ENCODE measurements at places on chromosomes 16 and 17.
A peak's percentile ranks its signal among the peaks of the same experiment; 100 is the strongest.

DNA sequence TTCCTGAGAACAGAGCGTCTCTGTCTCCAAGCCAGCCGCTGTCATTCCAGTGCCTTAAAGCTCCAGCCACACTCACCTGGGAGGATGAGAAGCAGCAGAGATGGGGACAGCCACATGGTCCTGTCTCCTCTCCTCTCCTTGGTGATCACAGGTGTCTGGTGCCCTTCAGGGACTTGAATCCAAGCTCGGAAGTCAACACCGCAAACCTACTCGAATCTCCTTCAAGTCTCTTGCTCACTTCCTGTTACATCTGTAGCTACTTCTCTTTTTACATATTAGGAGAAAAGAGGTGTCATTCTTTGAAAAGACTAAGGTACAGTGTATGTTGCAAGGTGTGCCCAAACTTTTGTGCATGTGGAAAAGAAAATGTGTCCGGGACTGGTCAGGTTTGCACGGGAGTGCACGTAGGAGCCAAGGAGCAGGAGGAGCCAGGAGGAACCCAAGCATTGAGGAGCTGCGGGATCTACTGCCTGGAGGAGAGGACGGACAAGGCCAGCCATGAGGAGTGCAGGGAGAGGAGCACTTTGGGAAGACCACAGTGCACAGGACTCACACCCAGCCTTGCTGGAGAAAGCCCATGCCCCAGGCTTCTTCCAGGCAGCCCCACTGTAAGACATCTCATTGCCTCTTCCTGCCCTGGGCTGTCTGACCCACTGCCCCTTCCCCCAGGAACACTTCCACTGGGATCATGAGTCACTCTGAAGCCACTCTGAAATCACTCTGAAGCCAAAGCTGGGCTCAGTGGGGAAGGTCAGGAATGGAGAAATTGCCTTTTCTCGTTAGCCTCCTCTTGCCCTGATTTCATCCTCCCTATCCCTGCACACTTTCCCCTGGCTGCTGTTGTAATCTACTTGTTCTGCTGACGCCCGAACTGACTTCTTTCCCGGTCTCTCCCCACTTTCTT is at the start of gene CD300LD:
TSS of gene CD300LD (minus strand) at position 197 of the 904 bp plus-strand sequence. CDS start at position 116, 81 bp downstream.
- DNase-seq = no peak

DNA sequence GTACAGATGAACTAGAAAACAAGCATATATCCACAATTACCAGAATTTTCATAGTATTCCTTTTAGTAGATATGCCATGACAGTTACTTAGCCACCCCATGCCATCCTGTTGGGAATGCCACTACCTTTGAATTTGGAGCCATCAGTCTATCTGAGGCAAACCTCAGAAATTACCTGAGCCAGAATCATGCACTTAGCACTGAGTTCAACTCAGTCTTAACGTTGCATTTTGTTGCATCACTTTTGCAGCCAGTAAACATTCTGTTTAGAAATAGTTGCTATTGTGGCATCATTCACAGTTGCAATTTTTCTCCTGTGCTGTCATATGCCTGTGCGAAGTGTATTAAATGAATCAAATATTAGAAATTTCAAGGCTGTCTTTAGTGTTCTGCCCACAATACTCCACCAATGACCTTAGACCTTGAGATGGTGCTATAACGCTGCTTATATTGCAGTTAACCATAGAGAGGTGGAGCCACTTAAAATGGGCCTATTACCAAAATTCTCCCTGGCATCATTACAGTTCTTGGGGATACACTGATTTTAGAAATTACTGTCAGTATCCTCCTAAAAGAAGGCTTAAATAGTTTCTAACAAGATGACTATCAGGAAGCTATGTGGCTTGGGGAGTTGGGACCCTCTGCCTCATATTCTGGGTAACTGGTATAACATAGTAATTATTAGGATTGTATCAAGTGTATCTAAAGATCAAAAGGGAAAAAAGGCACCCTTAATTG is 11.1 kb downstream of the PTRH2 start:
- no peak for DNase-seq

DNA sequence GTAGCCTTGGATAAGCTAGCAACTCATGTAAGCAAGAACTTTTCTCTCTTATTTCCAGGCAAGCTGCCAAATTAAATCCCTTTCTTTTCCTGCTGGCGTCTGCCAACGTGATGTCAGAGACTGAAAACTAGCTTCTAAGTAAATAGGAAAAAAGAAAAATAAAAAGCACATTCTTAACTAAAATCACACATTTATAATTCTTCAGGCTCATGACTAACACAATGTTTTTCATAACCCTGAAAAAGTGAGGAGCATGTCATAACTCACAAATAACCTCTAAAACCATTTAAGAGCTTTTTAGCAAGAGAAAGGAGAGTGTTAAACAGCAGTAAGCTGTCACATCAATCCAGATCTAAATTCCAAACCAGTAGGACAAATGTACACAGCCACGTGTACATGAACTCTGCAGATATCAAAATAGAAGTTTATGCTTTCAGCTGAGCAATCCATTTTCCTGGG is 110.0 kb downstream of the N4BP1 start:
- no peak for DNase-seq

GRCh38 chr17:57355090-57355859 is 99.0 kb downstream of the MSI2 start:
- DNase-seq = no peak

GRCh38 chr17:45227101-45227925 is 5.6 kb downstream of the FMNL1 start:
- no peak for DNase-seq

DNA sequence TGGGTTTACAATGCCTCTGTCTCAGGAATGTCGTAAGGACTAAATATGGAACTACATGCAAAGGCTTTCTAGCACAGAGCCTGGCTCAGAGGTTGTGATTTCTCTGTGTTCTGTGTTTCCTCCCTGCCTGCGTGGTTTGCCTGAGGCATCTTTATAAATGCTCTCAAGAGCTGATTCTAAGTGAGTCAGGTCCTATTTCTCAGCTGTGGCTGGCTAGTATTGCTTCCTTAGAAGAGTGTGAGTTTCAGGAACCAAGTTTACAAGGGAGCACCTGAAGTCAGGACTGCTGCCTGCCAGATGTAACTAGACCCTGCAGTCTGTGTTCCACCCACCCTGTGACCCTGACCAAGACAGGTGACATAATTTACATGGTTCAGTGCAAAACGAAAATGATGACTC is 8.0 kb upstream of the CCL1 start:
- DNase-seq = no peak

GRCh38 chr17:31798205-31798724 is 60.8 kb downstream of the COPRS start:
- no peak for DNase-seq

GRCh38 chr16:548586-548985 is 11.6 kb upstream of the PRR35 start:
- DNase-seq = no peak

DNA sequence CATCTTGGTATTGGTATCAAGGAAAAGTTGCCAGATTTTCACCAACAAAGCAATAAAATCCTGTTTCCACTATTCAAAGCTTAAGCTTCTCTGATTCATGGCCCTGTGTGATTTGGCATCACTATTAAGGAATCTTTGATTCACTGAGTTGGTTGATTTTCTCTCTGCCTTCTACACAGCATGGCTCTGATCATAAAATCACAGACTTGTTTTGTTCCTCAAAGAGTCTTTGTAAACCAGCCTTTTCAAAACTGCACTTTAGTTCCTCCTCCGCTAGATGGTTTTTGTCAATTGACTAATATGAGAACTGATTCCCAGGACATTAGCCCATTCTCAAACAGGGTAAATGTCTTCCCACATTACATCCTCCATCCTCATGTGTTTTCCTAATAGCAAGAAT is 197.6 kb downstream of the DNAH9 start:
- DNase-seq = no peak

GRCh38 chr17:13297183-13297582 is 279.4 kb upstream of the ELAC2 start:
- no peak for DNase-seq

DNA sequence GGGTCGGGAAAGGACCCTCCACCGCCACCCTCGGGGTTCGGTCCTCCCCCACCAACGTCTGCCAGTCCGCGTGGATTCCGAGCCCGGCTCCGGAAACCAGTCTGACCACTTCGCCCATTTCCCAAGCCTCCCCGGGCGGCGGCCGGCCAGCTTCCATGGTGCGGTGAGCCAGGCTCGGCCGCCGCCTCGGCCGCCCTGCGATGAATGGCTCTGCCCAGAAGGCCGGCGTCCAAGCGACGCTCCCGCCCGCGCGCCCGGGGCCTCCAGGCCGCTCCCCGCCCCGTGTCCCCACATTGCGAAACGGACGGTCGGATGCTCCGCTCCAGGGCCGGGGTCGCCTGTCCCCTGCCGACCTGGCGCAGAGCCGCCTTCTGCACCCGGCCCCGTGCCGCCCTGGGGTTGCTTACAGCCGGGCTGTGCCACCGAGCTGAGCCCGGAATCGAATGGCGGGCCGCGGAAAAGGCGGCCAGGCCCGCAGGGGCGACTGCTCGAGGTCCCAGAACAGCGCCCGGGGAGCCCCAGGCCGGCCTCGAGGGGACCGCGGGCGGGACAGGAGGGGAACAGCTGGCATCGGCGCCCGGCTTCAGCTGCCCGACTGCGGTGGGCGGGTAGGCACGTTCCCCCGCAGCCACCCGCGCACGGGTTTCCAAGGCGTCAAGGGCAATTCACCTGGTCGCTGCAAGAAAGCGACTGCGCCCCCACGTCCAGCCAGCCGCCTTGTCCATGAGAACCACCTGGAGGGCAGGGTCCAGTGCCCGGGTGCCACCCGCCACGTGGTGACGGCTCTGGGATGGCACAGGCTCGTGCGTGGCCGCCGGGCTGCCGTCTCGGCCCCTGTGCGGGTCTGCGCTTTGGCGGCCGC is 18.3 kb upstream of the CBX8 start:
- no peak for DNase-seq

DNA sequence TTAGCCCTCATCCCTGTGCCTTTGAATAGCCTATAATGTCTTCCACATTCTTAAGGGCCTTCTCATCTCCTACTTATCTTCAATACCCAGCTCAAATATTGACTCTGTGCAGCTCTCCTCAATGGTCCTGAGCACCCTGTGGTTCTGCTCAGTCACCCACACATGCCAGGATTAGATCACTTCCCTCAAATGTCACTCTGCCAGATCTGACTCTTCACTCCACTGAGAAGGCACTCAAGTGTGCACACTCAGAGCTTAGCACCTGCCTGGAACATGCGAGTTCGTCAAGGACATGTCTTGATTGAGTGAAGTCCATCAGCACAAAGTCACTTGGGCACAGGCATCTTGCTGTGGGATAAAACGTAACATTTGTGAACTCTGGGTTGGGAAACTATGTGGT is 404.8 kb downstream of the CDH13 start:
- DNase-seq = no peak

GRCh38 chr16:28572696-28573510 is 19.2 kb downstream of the SGF29 start:
- DNase-seq = no peak

- DNase-seq = no peak
These were observed 19.7 kb upstream of the RCVRN start for GRCh38 chr17:9924735-9925191.

- DNase-seq = no peak
These were observed 4.4 kb downstream of the TEDC2 start for GRCh38 chr16:2464333-2464732.

DNA sequence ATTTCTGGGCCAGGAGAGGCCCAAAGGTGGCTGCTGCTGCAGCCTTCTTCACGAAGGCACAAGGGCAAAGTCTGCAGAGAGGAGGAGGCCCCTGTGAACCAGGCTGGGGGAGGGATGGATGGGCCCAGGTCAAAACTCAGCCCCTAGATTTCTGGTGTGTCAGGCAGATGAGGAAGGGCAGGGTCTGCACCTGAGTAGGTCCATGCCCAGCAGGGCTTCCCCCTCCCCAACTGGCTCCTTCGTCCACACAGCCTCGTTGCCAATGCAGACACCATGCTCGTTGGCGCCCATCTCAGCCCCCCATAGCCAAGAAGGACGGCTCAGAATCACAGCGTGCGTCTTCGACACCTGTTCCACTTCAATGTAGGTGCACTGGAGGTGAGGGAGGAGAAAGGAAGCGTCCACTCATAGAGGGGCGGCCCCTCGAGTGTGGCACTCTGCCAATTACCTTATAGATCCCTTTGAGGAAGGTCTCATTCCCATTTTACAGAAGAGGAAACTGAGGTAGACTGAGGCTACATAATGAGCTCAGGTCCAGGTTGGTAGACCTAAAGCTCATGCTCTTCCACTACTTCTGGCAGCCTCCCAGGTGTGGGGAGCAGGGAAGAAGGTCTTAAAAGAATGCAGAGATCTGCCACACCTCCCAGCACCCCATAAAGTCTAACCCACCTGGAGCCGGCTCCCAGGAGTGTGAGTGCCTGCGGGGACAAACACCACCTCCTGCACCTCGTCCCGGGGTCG is 902 bp downstream of the SCRN2 start:
- DNase-seq = no peak

DNA sequence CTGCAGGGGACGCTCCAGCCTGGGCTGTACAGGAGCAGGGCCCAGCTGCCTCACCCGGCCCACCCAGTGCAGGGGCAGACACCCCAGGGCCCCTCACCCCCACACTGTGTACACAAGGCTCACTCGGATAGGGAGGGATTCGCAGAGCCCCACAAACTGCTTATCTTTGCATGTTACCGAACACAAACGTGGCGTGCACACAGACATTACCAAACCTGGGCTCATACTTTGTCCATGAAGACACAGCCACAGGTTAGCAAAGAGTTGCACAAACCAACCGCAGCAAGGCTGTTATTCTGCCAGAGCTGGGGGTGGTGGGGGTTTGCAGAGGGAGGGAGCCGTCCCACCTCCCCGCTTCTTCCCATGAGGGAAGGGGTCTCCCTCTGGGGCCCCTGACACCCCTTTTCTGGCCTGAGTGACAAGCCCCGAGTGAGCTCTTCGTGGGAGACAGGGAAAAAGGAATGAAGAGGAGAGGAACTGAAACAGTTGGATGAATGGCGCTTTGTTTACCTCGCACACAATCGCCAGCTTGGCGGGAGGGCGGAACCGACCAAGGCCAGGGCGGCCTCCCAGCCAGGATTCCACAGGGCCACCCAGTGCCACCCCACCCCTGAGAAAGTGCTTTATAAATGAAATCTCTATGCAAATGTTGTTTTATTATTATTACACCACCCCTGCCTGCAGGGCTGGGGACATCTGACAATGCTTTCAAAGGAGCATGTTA is 434 bp upstream of the CPSF4L start:
- no peak for DNase-seq

- DNase-seq = peak; percentile 47
These were observed 376.3 kb downstream of the CNTNAP4 start for GRCh38 chr16:76653390-76654026.

GRCh38 chr16:87345726-87346424 is 28.7 kb upstream of the C16orf95 start:
- no peak for DNase-seq

DNA sequence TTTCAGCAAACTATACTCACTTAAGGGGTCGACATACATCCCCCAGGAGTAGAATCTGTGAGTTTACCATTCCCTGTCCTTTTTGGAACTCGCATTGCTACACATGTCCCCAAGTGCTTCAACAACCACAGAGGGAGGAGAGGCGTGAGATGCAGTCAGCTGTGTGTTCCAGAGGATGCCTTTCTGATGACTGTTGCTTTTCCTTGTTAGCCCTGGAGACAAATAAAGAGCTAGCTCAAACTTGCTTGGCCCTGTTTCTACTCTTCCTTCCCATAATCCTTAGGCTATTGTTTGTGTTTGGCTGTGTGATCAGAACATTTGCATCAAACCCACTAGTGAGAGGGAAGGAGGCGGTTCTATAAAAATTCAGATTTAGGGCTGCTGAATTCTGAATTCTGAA is 264.0 kb downstream of the ENGASE start:
- no peak for DNase-seq

GRCh38 chr16:55615071-55615470 is 40.7 kb upstream of the SLC6A2 start:
- DNase-seq = no peak
